ENCODE measurements at places on chromosomes 5 and 9.

GRCh38 chr9:27328483-27328882 is 31.5 kb upstream of the EQTN start:
- no peak for DNase-seq

GRCh38 chr9:6723881-6724420 is 33.8 kb upstream of the KDM4C start:
- no peak for DNase-seq

- no peak for DNase-seq
Observed at GRCh38 chr5:132460846-132461568, 29.6 kb downstream of the IRF1 start.

GRCh38 chr5:137561608-137562007 is 62.5 kb upstream of the SPOCK1 start:
- no peak for DNase-seq

DNA sequence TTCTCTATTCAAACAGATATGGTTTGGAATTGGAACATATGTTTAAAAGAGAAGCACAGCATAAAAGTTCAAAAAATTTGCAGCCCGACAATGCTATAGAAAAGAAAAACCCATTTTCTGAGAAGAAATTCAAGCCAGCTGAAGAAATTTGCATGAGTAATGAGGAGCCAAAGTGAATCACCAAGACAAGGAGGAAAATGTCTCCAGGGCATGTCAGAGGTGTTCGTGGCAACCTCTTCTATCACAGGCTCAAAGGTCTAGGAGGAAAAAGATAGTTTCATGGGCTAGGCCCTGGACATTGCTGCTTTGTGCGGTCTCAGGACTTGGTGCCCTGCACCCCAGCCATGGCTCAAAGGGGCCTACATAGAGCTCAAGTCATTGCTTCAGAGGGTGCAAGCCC is 134.8 kb upstream of the ADAMTS16 start:
- no peak for DNase-seq

DNA sequence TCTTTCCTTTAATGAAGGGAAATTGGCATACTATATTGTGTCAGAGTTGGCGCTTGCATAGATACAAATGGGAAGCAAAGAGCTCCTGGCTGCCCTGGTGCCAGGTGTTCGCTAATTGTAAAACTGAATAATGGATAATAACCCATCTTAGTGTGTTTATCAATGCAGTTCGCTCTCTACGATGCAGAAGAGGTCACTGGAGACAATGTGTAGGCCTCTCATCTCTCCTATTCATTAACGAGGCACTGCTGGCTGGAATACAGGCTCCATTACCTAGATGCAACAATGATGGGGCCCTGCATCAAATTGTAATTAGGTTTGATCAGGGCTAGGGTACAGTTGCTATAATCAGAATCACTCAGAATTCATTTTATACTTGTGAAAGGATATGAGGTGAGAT is 171.0 kb downstream of the RMI1 start:
- no peak for DNase-seq

GRCh38 chr5:112583166-112583565 is 154.5 kb upstream of the APC start:
- no peak for DNase-seq

DNA sequence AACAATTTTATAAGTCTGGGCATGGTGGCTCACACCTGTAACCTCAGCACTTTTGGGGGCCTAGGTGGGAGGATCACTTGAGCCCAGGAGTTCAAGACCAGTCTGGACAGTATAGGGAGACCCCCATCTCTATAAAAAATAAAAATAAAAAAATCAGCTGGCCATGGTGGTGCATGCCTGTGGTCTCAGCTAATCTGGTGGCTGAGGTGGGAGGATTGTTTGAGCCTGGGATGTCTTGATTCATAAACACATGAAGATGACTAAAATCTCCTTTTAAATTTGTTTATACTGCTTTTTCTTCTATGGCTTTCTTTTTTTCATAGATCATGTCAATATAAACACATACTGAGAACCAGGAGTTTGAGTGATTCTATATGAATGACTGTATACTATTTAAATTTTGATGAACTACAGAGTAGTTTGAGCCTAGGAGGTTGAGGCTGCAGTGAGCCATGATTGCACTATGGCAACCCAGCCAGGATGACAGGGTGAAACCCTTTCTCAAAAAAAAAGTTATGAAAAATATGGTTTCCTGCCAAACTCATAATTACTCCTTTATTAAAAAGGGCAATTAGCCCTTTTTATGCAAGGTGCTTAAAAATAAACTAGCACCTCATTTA is 14.2 kb downstream of the RIC1 start:
- DNase-seq: no peak

DNA sequence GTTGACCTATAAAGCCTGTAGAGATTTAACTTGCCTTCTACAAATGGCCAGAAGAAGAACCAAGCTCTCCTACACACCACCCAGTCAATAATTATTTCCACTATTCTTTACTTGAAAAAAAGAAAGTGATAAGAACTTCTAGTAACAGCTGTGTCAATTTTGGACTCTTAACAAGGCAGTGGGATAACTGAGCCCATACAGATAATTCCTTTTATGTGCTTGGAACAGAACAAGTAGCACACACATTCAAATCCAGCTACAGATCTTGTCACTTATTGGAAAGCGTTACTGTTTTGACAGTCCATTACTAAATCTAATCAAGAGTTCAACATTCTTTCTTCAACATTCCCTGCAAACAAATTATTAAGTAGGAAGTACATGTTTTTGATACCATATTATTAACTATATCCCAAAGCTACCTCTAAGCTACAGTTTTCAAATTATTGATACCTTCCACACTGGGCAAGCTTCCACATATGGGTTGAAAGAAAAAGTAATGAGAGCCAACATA is 6.3 kb downstream of the PTGER4 start:
- no peak for DNase-seq

DNA sequence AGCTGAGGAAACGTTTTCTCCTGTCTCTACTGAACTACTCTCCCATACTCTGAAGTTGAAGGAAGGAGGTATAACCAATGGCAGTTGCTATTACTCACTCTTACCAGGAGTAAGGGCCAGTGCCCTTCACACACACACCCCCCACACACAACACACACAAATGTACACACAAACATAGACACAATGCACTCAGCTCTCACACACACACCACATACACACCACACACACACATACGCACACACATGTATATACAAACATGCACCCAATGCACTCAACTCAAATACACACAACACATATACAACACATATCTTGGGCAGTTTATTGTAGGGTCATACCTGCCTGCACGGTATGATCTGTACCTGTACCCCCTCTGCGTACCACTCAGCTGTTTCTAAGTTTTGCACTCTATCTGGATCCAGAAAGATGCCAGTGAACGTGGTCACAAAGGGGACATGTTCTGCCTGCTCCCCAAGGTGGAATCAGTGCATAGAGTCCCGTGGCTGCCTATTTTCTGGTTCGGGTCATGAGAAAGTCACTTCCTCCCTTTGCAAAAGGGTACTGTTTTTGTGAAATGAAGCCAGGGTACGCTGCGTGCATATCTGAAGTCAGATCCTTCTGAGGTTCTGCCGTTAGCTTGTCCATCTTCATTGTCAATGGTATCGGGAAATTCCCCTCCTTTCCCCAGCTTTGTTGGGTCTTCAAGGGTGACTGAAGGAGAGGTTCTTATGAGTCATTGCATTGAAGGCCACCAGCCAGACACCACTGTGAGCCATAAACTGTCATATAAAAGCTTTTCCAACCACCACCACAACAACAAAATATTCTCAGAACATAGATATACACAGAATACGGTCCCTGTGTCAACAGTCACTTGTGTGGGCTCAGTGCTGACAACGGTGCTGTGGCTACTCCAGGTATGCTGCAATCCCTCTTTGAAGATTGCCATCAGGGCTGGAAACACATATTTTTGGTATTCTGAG is 131.9 kb downstream of the UGCG start:
- DNase-seq: no peak

GRCh38 chr9:131097948-131098278 is 1.6 kb downstream of the AIF1L start:
- no peak for DNase-seq

DNA sequence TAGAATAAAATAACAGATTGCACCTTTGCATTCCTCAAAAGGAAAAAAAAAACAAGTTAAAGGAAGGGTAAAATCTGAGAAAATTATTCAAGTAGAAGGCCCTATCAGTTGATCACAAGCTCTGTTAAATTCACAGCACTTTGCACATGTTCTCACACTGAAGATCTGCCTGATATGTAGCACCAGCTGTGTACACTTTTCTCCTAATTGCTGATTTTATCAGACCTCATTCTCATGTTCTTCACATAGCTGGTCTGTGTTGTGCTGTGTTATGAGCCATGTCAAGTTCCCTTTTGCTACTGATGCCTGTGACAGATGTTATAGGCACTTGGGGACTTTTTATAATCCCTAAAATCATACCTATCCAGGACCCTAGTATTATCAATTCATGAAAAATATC is 390.4 kb upstream of the PRR16 start:
- no peak for DNase-seq

GRCh38 chr9:77463151-77463550 is 185.0 kb downstream of the GNA14 start:
- DNase-seq: no peak

- no peak for DNase-seq
Observed at GRCh38 chr5:134519989-134520388, 5.5 kb upstream of the JADE2 start.

DNA sequence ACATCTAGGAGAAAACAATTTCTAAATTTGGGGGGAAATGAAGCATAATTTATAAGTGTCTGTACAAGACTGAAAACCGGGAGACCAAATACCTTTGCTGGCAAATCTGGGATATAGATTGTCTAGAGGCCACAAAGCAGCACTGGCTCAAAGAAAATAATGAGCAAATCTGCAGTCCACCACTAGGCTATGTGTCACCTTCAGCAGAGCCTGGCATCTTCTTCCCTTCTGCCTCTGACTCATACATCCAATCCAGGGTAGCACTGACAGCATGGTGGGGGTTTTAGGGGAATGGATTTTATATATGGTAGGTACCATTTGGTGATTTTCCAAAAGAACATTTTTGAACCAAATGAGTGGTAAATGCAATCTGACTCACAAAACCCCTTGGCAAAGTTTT is 12.8 kb downstream of the FAM81B start:
- DNase-seq: no peak

DNA sequence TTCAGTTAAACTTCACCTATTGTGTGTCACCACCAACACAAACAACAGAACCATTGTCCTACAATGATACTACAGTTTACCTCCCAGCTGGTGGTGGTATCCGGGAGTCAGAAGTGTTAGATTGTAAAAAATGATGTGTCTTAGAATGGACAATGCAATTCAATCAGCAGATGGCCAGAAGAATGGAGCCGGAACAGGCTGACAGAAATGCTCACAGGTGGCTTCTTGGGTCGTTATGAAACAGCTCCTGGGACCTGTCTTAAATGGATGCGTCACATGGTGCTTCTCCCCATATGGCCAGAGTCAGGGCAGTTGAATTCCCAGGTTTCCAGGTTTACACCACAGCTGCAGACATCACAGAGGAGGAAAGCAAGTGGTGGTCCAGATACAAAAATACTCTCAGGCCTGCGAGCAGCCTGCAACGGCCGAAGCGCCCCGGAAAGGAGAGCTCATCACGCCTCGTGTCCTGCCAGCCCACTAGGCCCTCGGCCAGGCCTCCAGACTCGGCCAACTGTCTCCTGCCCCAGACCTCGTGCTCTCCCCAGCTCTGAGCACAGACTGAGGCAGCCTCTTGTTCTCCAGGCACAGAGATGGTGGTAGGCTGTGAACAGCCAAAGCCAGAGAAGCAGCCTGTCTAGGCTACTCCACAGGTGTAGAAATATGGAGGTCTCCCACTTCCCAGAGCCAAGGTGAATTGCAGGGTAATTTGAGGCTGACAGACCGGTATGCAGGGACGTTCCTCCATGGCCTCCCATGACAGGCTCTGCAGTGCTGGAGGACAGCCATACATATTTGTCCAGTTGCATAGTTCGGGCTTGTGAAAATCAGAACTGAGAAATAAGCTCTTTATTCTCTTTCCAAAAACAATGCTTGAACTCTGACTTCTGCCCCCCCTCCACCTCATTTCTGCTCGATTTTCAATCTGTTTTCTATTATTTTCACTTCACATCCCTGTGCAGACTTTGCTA is 98.5 kb upstream of the SPATA31C2 start:
- DNase-seq: no peak

DNA sequence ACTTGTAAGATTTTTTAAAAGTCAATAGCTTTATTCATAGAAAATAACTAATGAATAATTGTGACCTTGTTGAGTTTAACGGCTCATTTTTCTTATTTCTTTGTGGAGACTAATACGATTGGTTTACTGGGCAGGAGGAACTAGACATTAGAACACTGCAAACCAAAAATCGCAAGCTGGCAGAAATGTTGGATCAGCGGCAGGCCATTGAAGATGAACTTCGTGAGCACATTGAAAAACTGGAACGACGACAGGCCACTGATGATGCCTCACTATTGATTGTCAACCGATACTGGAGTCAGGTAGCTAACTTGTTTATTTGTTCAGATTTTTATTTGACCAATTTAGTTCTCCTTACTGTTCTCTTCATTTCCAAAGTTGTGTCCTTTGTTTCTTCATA is 6.4 kb downstream of the RNF20 start:
- DNase-seq: no peak

DNA sequence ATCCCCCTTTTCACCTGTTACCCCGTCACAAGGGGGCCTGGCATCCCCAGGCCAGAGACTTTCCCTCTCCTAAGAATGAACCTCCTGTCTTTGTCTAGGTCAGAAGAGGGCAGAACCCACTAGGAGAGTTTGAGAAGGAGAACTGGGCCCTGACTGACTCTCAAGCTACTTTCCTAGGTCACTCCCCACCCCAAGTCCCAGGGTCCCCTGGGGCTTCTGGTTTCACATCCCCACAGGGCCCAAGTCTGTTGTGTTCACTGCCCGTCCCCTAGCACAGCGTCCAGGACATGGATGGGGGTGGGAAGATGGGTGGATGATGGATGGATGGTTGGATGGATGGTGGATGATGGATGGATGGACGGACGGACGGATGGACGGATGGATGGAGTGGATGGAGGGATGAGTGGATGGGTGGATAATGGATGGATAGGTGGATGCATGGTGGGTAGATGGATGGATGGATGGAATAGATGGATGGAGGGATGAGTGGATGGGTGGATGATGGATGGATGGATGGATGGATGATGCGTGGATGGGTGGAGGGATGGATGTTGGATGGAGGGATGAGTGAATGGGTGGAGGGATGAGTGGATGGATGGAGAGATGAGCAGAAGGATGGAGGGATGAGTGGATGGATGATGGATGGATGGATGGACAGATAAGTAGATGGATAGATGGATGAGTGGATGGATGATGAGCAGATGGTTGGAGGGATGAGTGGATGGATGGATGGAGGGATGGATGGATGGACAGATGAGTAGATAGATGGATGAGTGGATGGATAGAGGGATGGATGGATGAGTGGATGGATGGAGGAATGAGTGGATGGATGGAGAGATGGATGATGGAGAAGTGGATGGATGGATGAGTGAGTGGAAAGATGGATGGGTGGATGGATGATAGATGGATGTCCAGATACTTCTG is 50.6 kb downstream of the KCNT1 start:
- DNase-seq: no peak

- no peak for DNase-seq
Observed at GRCh38 chr5:76553251-76553650, 70.0 kb downstream of the F2RL2 start.

- no peak for DNase-seq
Observed at GRCh38 chr5:172869691-172870090, 35.6 kb downstream of the ERGIC1 start.

All from OCI-LY7 (cell line).